AG09319 (cell line): ENCODE measurements at places on chromosomes 7 and 10.

GRCh38 chr10:11687779-11688447 lies 54.3 kb upstream of the ECHDC3 start:
- DNase-seq: no peak

DNA sequence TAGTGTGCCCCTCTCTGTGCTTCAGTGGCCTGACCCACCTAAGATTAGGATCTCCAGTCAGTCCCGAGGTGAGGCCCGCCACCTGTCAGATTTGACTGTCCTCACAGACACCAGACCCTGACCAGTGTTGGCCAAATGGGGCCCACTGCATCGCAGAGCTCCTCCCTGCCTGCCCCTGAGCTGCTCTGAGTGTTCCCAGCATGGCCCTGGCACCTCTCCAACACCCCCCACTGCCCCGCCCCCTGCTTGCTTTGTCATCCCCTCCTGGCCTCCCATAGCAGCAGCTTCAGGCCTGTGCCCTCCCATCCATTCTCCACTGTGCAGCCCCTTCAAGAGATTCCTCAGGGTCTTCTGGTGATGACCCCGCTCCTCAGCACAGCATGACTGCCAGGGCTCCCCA lies 67.6 kb downstream of the C10orf120 start:
- DNase-seq: no peak

DNA sequence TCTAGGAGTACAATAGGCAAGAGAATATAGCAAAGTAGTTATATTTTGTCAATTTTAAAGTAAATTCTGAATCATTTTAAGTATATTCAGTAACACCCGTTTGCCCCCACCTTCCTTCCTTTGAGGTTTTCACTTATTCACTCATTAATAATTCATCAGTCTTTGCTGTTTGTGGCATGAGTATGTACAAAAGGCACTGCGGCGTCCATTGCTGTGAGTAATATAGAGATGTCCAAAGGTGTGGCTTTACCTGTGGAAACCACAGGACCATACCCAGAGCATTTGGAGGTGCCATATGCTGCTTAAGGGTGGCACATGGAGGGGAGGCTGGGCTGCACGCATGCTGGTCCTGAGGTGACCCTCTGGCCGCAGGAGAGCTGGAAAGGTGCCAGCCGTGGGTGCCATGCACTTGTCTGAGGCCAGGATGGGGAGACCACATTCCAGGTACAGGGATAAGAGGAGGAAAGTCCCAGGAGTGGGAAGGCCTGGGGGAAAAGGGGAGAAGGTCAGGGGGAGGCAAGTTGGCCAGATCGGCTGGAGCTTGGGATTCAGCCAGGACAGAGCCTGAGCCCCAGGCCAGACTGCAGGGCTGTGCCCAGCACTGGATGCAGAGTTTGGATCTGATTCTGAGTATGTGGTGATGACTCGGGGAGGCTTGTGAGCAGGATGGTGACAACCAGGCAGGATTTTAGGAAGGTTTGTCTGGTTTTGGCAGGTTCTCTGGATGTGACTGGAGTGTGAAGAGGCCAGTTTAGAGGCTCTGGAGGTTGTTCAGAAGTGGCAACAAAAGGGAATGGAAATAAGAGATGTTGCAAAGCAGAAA lies 223.4 kb downstream of the MGMT start:
- no peak for DNase-seq

- peak; percentile 10 for DNase-seq
Measured at GRCh38 chr10:18523025-18523424, 128.4 kb downstream of the NSUN6 start.

DNA sequence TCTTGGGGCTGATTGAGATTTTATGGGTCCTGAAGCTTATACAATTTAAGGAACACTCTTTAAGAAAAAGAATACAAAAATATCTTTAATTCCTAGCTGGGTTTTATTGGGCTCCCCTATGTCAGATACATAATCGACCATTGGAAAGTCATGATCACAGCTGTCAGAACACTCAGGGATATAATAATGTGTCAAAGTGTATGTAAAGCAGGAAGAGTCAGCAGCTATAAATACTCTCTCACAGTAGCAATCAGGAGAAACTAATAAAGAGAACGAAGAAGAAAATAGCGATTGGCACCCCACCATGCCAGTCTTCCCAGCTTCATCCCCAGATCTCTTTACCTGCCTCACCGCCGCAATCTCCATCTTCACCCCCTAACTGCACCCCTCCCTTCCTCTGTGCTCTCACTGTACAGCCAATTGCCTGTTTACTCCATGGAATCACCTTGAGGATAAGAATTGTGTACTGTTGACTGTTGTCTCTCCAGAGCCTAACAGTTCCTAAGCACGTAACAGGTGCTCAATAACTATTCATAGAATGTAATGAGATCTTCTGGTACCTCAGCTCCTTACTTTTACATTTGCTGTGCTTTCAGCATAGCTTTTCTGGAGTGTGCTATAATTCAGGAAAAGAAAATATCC lies 24.0 kb upstream of the WNT8B start:
- DNase-seq: no peak

- no peak for DNase-seq
Measured at GRCh38 chr10:126101736-126102135, 205.4 kb downstream of the FANK1 start.

DNA sequence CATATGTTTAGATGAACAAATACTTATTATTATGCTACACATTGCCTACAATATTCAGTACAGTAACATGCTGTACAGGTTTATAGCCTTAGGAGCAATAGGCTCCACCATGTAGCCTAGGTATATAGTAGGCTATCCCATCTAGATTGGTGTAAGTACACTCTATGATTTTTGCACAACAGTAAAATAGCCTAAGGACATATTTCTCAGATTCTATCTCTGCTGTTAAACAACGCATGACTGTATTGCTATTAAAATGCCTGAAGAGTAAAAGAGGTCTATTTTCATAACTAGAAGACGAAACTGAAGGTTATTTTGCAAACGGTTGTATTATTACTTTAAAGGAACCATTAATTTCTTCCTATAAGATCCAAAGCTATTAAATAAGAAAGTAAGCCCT lies 88.3 kb downstream of the SEMA3A start:
- DNase-seq: no peak

DNA sequence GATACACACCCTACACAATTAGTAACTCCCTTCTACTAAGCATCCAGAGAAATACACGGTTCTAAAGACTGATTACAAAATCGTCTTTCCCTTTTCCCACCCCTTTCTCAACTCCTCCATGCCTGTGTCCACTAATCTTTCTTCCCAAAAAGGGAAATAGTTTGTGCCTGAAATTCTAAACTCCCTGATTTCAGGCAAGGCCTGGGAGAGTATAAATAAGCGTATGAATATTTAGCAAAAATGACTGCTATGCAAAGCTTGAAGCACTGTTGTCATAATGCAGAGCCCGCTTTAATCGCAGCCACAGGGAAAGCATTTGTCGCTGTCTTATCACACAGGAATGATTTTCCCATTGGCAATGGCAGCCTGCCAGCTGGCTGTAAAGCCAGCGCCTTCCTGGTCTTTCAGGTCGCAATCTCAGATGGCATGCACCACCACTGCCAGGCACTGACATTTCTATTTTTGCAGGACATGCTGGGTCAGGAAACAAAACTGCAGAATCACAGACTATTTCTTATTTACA lies 142.9 kb upstream of the PCGF5 start:
- no peak for DNase-seq

DNA sequence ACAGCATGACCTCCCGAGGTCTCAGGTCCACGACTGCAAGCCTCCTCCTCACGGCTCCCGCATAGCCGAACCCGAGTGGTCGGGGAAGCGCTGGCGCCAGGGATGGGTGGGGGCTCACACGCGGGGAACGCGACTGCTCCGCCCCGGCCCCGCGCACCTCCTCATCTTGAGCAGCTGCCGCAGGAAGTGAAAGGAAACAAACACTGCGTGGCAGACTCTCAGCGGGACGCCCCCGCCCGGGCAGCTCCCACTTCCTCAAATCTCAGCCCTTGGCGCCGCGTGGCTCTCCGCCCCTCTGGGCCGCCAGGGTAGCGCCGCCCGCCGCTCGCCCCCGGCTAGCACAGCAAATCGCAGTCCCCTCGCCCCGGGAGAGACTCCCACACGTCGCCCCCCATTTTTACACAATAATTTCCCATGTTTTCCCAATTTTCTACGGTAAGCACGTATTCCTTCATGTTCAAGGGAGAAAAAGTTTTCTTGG lies at the start of gene TMEM243:
TSS of gene TMEM243 (minus strand) at position 188 of the 481 bp plus-strand sequence. CDS start 229 bp downstream, outside the sequence.
- peak; percentile 29 for DNase-seq

- no peak for DNase-seq
Measured at GRCh38 chr10:13440185-13441061, 88.4 kb downstream of the BEND7 start.

DNA sequence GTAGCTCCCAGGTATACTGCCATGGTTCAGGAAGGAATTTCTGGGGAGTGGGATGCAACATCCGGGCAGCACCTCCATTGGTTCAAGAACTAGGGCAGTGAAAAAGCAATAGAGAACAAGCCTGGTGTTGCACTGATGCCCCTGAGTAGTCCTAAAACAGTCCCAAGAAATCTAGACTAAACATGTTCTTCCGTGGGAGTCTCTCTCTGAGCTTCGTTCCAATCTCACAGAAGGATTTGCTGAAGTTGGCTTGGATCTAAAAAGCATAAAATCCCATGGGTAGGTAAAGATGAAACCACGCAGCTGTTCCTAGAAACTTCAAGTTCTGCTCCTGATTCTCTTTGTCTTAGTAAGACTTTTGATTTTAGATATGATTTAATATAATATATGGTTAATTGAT lies 154.5 kb downstream of the PLXDC2 start:
- no peak for DNase-seq

- DNase-seq: no peak
Measured at GRCh38 chr7:50560865-50561351, 4.3 kb downstream of the DDC start.

DNA sequence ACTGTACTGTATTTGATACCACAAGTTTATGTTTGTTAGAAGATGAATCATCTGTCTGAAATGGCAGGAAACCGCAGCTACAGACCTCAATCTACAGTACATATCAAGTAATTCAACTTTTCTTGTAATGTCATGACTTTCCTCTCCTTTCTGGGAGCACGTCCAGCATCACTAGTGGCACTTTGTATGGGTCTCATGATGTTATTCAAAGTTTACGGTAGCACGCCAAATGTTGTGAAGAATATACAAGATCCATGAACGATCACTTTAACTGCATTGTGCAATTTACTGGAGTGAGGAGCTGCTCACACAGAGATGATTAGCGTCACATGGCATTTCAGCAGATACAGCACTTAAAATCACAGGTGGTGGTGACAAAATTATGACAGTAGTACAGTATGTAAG lies 257.8 kb upstream of the GNAI1 start:
- DNase-seq: peak; percentile 60

DNA sequence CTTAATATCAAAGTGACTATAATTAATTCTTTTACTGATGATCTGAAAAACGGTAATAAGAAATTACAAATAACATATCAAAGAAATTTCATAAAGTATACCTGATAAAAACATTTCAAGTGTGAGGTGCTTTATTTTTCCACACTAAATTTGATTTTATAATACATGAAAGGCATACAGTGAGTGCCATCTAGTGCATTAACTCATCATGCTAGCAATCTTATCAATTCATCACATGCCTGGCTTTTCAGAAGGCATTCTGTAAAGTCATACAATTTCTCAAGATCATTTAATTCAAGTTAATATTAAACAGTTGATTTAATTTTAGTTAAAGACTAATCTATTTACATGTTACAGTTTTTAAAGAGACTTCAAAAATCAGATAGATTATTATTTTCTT lies 1020.9 kb downstream of the GATA3 start:
- DNase-seq: no peak

- no peak for DNase-seq
Measured at GRCh38 chr7:96824686-96825085, 115.0 kb upstream of the SEM1 start.
